ENCODE measurements at places on chromosomes 5 and 9. TPM values are rescaled to one million over a fixed set of nuclear protein-coding genes. Genes with fewer than 3 reads are reported as not detected.

The PCDH12 gene
- total RNA-seq: not detected

The CDX1 gene
- not detected for total RNA-seq

The ECSCR gene
- total RNA-seq: not detected

The DDX4 gene
- total RNA-seq: not detected

The INSYN2B gene
- 0.27 TPM for total RNA-seq

The ANKRD18A gene
- total RNA-seq: 13.1 TPM

The OTULINL gene
- 14.1 TPM for total RNA-seq

The CRHBP gene
- not detected for total RNA-seq

The CCDC192 gene
- not detected for total RNA-seq

The CFAP90 gene
- total RNA-seq: 0.30 TPM

The KCNIP1 gene
- total RNA-seq: not detected

The PCDHAC2 gene
- total RNA-seq: 4.4 TPM

The OSMR gene
- total RNA-seq: 72.5 TPM

The NEUROG1 gene
- not detected for total RNA-seq

The PCDHGA11 gene
- total RNA-seq: not detected

The TPPP gene
- 5.5 TPM for total RNA-seq

The RIMOC1 gene
- total RNA-seq: 9.9 TPM

The DPYSL3 gene
- 20.4 TPM for total RNA-seq

The HTR1A gene
- not detected for total RNA-seq

The ZCCHC9 gene
- total RNA-seq: 26.6 TPM

The SHC3 gene
- 0.34 TPM for total RNA-seq

The MEGF10 gene
- not detected for total RNA-seq

The ADAMTS19 gene
- not detected for total RNA-seq

The TSC1 gene
- total RNA-seq: 14.8 TPM

The ARHGEF39 gene
- 16.1 TPM for total RNA-seq

The PHYHD1 gene
- total RNA-seq: 0.23 TPM

The FOXD4L6 gene
- not detected for total RNA-seq

The NME5 gene
- total RNA-seq: not detected

The ANXA2R gene
- 2.5 TPM for total RNA-seq

The SHOC1 gene
- total RNA-seq: not detected

The INSL4 gene
- total RNA-seq: 15.8 TPM

The C1QTNF2 gene
- 0.08 TPM for total RNA-seq

The SLC22A4 gene
- 5.5 TPM for total RNA-seq

The PDGFRB gene
- 0.21 TPM for total RNA-seq

The PPIP5K2 gene
- total RNA-seq: 22.1 TPM

The SIGMAR1 gene
- 194 TPM for total RNA-seq

The PRDM9 gene
- not detected for total RNA-seq

The EGFLAM gene
- total RNA-seq: 0.21 TPM

The PCDHGA8 gene
- 0.06 TPM for total RNA-seq

The SIL1 gene
- 24.3 TPM for total RNA-seq

The TAF1L gene
- not detected for total RNA-seq

The CER1 gene
- total RNA-seq: not detected

The SAXO1 gene
- not detected for total RNA-seq

The RNF208 gene
- 2.1 TPM for total RNA-seq

Data from A549 treated with Mapracorat at 1 μM for 4 hours (cell line).